ENCODE measurements at places on chromosomes 3 and 15. TPM values are rescaled to one million over a fixed set of nuclear protein-coding genes. Genes with fewer than 3 reads are reported as not detected.

Gene BCHE
- polyA plus RNA-seq: 73.2 TPM

Gene SV2B
- 3.9 TPM for polyA plus RNA-seq

Gene JAGN1
- 30.6 TPM for polyA plus RNA-seq

Gene TRAT1
- 1.1 TPM for polyA plus RNA-seq

Gene SLC22A14
- polyA plus RNA-seq: 0.11 TPM

Gene MNS1
- polyA plus RNA-seq: 5.4 TPM

All from muscle of back (tissue), 13 donors.